NCI-H774 (cell line): ENCODE measurements at places on chromosomes 1 and 21.
A peak's percentile ranks its signal among the peaks of the same experiment; 100 is the strongest.

GRCh38 chr1:77283701-77284425 lies 2.0 kb downstream of the AK5 start:
- DNase-seq, result no peak

- no peak for DNase-seq
Measured at GRCh38 chr1:41627491-41628280, 143.2 kb upstream of the EDN2 start.

GRCh38 chr1:160157174-160157573 lies 5.8 kb downstream of the ATP1A4 start:
- no peak for DNase-seq

DNA sequence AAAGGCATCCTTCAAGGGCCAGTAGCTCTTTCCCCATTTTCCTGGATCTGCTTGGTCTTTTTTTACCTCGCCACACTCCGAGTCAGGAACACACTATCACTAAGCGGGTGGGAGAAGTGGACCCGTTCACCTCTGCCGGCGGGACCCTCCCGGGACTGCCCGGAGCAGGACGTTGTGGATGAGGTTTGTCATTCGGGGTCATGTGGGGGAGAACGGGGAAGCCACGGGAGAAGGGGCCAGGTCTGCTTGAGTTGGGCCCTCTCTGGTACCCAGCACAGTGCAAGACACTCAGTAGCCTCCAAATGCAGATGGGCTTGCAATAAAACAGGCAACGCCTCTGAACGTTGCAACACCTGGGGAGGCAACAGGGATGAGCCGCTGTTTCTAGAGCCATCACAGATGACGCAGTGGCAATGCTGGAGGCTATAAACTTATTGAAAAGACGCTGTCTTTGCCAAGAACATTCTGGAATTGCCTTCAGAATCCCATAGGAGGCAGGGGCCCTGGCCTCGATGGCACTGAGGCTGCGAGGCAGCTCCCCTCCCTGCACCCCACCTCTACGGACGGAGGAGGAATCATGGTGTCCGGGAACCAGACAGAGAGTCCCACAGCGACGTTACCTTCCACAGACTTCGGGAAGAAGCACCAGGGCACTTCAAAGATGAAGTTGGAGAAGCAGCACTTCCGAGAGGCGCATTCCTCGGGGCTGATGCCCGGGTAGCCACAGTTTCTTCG lies 3.8 kb downstream of the TFF2 start:
- DNase-seq, result no peak

DNA sequence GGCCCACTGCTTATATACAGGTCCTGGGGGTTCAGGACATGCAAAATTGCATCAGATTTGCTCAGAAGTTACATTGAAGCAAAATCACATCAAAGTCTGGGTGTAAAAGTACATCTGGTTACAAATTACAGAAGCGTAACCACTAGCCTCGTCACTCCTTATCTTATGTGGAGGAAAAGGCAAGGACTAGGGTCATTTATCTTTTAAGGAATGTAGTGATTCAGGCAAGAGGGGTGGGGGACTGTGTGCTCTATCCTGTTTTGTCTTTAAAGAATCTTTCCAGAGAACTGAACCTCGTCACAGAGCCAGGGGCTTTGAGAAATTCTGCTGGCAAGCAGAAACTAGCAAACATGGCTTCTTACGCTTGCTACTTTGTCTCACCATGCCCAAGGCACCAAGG lies 61.1 kb upstream of the RAB4A start:
- DNase-seq, result no peak

DNA sequence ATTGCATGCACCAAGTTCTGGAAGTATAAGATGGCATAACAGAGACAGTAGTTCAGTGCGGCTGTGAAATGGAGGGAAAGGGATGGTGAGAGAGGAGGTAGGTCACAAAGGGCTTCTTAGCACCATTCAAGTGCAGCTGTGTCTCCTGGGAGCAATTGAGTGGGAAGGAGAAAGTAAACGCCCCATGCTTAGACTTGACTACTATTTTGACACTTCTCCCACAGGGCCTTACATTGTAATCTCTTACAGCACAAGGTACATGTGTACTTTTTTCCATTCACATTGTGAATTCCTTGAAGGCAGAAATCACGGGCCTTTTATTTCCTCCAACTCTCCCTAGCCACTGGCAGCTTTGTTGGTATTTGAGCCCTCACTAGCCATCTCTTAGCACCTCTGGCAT lies 239.6 kb upstream of the FOXD3 start:
- DNase-seq, result no peak

- DNase-seq, result no peak
Measured at GRCh38 chr1:215147024-215147423, 64.5 kb downstream of the KCNK2 start.

DNA sequence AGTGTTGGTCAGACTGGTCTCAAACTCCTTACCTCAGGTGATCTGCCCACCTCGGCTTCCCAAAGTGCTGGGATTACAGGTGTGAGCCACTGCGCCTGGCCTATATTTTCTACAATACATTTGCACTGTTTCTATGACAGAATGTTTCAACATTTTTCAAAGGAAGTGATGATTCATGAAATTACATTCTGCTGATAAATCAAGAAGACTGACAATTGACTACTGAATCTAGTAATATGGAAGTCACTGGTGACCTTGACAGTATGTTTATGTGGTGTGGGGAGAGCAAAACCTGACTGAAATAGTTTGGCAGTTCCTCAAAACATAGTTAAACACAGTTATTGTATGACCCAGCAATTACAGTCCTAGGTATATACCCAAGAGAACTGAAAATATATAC lies 18.1 kb downstream of the LRIF1 start:
- DNase-seq, result no peak

GRCh38 chr1:112818990-112819689 lies 104.0 kb upstream of the PPM1J start:
- DNase-seq, result no peak

GRCh38 chr1:157773493-157774350 lies 3.2 kb downstream of the FCRL2 start:
- no peak for DNase-seq

GRCh38 chr1:89631816-89632656 lies 884 bp upstream of the LRRC8C start:
- DNase-seq, result no peak

- peak; percentile 46 for DNase-seq
Measured at GRCh38 chr1:55886856-55887712, 671.9 kb upstream of the USP24 start.

- DNase-seq, result no peak
Measured at GRCh38 chr21:34695434-34695833, 26.6 kb downstream of the CLIC6 start.

GRCh38 chr1:202105571-202106339 lies 17.0 kb upstream of the GPR37L1 start:
- peak; percentile 86 for DNase-seq

DNA sequence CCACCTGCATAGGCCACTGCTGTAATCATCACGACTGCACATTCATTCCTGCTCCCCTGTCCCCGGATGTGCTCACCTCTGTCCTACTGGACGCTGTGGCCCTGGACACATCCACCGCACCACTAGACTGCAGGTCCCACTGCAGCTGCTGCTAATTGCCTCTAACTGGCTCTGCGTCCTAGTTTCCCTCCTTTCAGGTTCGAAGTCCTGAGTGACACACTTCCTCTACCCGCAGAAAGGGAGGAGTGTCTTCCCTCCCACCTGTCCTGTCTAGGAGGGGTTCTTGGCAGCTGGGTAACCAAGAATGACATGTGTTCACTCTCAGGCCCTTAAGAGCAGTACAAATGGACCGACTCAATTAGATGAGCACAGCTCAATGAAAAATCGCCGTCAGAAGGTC lies 40.5 kb upstream of the ITPKB start:
- DNase-seq, result peak; percentile 54

GRCh38 chr1:178774263-178774662 lies 49.2 kb downstream of the RALGPS2 start:
- DNase-seq, result peak; percentile 13

GRCh38 chr1:9615316-9616063 lies 26.8 kb downstream of the TMEM201 start:
- DNase-seq, result no peak

DNA sequence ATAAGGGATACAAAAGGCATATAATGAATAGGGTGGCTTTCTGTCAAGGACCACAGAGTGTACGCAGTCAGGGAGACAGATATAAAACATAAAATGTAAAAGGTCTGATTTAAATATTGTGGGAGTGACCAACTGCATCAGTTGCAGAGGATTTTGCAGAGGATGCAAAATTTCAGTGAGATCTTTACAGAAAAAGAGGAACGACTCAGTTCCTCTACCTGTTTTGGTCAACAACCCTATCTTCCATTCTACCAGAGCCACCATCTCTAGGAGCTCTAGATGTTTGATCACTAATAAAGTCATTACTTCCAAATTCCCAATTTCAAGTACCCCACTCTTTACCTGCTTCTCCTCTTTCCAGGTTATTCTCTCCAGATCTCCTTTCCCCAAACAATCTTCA lies 16.5 kb downstream of the SOD1 start:
- DNase-seq, result no peak

- no peak for DNase-seq
Measured at GRCh38 chr1:9717193-9718005, 65.9 kb downstream of the PIK3CD start.

- DNase-seq, result no peak
Measured at GRCh38 chr1:11585389-11585788, 68.8 kb downstream of the FBXO2 start.

DNA sequence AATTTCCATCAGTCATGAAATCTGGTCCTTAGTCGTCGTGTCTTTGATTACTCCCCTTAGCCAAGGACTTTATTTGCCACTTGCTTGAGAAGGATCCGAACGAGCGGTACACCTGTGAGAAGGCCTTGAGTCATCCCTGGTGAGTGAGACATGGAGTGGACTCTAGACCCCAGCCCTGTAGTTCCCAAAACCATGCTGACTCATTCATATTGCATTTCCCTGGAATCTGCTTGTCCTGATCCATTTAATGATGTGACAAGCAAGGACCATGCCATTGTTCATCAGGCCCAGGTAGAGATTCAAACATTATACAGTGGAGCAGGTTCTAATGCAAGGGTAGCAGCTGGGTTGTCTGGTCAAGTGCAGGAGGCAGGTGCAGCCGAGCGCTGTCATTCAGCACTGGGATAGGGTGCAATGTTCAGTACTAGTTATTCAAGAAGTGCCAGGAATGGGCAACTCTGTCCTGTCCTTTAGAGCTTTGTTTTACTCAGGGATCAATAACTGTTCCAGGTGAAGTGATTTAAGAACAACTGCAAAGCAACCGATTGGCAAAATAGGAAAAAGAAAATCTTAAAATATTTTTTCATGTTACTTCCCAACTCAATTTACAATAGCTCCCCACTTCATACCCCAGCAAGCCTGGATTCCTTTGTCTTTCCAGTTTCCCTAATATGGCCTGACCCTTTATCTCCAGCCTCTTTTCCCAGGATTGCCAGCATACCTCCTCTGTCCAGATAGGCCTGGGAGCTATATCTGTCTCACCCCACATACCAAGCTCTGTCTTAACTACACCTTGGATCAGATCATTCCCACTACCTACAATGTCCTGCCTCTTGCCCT lies 26.5 kb downstream of the CAMK1G start:
- no peak for DNase-seq

- DNase-seq, result no peak
Measured at GRCh38 chr1:203273869-203274602, 31.3 kb upstream of the BTG2 start.

DNA sequence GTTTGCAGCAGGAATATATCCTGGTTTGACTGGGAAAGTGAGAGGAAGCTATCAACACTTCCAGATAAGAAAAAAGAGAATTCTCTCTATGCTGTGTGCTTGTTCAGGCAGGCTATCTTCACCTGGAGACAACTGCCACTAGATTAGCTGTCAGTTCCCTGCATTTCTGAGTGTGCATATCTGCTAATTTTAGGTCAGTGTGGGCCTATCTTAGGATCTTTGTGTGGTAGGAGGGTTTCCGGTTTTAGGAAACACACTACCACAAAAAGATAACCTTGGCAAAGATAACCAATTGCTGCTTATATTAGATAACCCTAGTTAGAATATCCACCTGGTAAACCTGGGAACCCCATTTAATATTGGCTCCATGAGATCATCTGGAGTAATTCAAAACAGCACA lies 22.5 kb upstream of the GBP5 start:
- DNase-seq, result no peak

- no peak for DNase-seq
Measured at GRCh38 chr1:187626056-187626455, 797.3 kb downstream of the PLA2G4A start.

DNA sequence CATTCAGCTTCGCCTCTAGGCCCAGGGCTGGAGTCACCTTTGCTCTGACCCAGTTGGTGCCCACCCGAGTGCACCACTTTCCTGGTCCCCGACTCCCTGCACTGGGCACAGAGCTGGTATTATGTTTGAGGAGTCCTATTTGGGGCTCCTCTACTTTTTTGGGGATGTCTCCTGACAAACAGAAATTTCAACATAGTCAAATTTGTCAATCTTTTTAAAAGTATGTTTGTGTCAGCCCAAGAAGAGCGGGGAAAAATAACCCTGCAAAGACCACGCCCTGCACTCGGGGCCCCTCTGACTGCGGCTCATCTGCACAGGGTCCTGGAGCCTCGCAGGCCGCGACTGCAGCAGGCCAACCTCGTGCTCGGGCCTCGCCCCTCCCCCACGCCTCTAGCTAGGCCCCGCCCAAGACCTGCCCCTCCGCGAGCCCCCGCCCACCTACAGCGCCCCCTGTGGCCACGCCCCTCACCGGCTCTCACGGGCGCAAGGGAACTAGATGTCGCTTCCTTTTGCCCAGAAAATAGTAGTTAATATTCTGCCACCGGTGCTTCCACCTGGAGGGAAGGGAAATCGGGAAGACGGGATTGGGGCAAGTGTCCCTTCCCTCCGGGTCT lies 11.4 kb downstream of the FAM229A start:
- peak; percentile 94 for DNase-seq

DNA sequence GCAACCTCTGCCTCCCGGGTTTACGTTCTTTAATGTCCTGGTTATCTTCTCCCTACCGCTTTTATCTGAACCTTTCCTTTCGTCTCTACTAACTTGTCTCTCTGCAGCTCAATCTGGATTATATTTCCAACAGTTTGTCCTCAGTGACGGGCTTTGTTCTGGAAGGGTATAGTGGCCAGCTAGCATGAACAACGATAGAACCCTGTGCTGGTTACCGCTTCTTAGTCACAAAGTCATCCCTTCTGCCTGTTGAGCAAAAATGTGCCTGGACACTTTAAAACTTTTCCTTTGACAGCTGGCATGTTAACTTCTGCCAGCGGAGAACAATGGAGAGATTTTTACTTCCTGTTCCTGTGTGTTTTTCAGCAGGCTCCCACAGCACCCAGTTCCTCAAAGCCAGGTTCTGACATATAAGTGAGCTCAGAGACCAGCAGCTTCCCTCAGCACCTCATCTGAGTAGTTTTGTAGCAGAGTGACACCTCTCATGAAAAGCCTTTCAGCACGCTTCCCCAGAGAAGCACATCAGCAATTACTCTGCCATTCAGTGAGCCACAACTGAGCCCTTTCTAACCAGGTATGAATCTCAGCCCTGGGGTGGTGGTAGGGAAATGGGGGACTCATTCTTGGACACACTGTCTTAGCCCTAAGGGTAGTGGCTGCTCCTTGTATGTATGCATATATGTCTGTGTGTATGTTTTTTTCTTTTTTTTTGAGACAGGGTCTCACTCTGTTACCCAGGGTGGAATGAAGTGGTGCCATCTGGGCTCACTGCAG lies 23.6 kb upstream of the CCDC17 start:
- no peak for DNase-seq

GRCh38 chr1:30085811-30086770 lies 637.3 kb downstream of the MATN1 start:
- DNase-seq, result no peak

GRCh38 chr21:21156397-21156796 lies 158.2 kb downstream of the NCAM2 start:
- no peak for DNase-seq
